NCI-H1436 treated with DMSO at 0.1 percent for 48 hours (cell line): ENCODE measurements at places on chromosomes 3 and 15.
A peak's percentile ranks its signal among the peaks of the same experiment; 100 is the strongest.

- DNase-seq = no peak
These were observed 5.8 kb downstream of the RBMS3 start for GRCh38 chr3:29286478-29287240.

GRCh38 chr3:150365132-150365604 lies 42.9 kb upstream of the TSC22D2 start:
- no peak for DNase-seq

- DNase-seq = no peak
These were observed 311.7 kb upstream of the TLE3 start for GRCh38 chr15:70409388-70409787.

GRCh38 chr15:84599906-84600305 lies 903 bp upstream of the ZSCAN2 start:
- DNase-seq = no peak

DNA sequence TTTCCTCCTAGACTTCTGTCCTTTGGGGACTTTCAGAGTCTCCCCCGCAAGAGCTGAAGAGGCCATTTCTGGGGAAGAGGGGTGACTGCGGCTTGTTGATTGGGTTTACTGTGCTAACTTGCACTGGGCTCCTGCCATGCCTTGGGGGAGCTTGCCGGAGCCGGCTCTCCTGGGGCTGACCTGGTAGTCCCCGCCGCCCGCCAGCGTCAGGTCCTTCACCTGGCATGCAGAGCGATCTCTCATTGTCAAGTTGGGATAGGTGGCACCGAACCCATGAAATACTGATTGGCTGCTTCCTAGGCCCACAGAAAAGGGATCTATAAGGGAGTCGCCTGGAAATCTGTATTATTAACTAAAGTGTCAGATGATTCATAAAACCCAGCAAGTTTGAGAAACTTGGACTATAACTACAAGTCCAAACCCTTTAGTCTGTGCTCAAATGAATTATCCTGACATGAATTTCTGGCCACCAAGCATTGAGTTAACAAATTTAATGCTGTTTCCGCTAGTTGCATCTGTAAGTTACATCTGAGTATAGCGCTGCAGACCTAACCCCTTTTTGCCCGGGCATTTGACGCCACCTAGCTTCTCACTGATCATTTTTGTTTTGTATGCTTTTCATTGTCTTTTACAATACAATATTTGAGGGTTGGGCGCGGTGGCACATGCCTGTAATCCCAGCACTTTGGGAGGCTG lies 607 bp upstream of the IMP3 start:
- DNase-seq = peak; percentile 60

- DNase-seq = no peak
These were observed 10.6 kb downstream of the B4GALT4 start for GRCh38 chr3:119230071-119230470.

- DNase-seq = no peak
These were observed 1.1 kb upstream of the UTS2B start for GRCh38 chr3:191331388-191331787.

DNA sequence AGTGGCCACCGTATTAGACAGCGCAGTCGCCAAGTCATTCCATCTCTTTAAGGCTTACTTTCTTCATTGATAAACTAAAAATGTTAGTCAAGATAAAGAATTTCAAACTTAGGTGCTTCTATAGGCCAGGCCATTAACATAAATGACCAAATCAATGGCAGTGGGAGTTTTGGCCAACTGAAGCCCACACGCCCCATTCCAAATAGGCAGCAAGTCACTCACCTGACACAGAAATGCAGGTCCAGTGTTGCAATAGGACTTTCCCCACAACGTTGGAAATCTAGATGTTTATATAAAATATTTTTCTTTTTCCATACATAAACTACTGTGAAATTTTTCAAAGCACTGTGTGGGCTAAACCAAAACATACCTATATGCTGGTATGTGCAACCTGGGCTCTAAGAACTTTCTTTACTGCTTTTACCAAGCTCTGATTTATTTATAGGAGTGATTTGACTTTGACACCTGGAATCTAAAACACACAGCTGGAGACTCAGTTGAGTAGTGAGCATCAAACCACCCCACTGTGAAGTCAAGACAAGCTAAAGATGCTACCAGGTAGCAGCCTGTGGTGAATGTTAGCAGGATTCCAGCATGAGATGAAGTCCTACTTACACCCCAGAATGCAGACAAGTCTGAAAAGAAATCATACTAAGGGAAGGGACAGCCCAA lies 15.1 kb downstream of the GOLIM4 start:
- no peak for DNase-seq

DNA sequence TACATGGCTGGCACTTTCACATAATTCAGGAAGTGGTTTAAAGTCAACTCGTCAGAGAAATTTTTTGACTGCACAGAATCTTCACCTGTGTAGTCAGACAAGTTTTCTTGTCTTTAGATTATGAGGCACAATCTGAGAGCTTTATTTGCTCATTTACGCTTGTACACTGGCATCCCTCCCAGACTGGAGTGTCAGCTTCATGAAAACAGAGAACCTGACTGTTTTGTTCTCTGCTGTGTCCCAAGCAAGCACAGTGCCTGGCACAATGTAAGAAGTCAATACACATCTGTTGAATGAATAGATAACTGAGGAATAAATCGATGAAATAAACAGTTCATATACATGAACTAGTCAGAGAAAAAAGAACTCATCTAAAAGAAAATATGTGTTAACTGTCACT lies 846.1 kb upstream of the CFAP20DC start:
- DNase-seq = no peak

GRCh38 chr3:105791919-105792786 lies 76.7 kb downstream of the CBLB start:
- DNase-seq = no peak

DNA sequence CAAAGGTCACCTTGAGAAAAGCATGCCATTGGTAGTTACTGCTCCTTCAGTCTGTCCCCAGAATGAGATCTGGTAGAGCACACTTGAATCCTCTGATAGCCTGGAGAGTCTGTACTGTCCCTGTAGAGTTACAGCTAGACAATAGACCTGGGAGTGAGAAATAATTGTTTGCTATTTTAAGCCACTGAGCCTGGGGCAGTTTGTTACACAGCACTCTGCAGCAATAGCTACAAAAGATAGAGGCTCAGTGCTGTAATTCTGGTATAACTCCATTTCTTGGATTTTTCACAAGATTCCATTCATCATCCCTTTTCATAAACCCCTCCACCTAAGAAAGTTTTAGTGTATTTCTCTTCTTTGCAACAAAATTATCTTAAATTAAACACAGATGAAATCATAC lies 242.7 kb upstream of the ARRDC4 start:
- no peak for DNase-seq

DNA sequence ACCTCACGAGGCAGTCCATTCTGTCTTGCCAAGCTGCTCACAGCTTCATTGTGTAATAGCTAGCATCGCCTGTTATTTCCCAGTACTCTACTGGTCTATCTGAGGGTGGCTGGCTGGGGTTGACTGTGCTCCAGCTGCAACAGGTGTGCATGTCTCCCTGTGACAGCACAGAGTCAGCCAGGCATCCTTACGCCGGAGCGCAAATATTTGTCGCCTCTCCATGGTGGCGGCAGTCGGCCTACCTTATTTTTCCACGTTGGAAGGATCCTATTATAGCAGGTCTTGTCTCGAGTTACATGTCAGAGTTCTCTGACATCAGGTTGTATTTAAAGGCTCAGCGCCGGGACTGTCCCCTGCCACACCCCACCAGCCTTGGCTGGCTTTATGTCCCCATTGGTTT lies 307.1 kb downstream of the TLE3 start:
- DNase-seq = no peak

DNA sequence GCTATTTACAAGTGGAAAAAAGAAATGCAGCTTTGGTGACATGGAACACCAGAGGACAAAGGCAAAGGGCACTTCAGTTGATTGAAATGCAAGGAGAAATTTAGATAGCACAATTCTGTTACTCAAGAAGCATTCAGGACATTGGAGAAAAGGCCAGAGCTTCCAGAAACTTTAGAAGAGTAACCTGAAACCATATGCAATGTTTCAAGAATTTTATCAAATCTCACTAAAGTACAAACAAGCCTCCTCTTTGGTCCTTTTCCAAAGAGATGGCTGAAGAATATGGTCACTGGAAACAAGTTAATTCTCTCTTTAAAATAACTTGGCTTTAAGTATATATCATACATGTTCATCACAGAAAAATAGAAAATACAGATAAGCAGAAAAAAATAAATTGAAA lies 14.6 kb upstream of the LMOD3 start:
- DNase-seq = no peak

DNA sequence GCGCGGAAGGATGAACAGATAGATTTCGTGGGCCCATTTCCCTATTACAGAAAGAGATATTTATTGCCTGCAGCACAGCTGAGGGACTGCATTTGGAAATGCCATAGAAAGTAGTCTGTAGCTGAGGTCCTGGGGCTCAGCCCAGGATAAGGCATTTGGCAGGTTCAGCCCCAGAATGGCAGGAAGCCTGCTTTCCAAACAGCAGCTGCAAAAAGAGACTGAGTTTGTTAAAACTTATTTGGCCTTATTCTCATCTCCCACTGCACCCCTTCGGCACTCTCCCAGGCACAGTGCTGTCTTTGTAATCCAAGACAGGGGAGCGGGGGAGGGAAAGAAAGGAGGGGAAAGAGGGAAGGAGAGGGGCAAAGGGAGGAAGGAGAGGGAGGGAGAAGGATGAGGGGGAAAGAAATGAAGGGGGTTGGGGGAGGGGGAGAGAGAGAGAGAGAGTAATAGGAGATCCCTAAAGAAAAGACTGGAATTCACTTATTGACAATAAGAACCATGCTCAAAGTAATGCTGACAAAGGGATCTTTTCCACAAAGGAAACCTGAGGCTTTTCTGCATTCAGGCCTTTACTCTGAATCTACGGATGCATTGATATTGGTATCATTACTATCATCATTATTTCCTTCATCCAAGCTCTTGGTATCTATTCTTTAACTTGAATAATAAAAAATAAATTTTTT lies 94.0 kb upstream of the LRRN1 start:
- no peak for DNase-seq

DNA sequence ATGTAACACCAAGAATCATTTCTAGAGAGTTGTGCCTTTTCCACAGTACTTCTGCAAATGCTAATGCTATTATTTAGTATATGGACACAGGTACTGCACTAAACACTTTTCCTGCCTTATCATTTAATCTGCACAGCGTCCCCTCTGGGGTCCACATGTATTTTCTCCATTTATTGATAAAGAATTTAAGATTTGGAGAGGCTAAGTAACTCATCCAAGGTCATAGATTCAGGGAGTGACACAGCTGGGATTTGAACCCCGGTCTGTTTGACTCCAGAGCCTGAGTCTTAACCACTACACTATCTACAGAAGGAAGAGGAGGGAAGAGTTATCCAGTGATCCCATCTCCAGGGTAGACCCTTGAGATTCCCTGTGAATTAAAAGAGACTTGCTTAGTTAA lies 24.9 kb upstream of the TPRG1 start:
- no peak for DNase-seq

GRCh38 chr3:121167374-121168139 lies 259.6 kb downstream of the STXBP5L start:
- no peak for DNase-seq

- no peak for DNase-seq
These were observed 79.6 kb downstream of the RTP4 start for GRCh38 chr3:187447737-187448136.

DNA sequence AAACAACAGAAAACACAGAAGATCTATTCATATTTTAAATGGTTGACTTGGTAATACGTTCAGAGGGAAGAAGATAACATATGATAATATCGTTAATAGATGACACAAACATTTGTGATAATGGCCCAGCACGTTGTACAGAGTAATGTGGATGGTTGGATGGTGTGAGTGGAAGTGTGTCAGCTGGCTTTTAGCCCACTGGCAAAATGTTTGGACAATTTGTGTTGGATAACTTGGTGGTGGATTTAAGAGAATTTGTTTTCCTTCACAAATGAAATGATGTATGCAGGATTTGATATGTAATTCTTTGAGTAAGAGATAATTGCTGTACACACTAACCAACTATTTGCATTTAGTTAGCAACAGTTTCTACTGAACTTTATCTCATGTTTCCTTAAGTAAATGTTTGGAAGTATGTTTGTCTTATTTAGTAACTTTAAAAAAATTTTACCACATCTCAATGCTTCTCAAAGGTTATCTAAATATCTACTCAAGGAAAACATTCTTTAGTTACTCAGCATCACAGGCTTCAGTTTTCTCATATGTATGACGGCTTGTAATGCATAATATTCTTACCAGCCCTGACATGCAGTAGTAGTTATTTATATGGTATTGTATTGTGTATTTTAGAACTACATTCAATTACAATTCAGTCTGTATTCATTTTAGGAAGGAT lies 328.5 kb upstream of the GOLIM4 start:
- DNase-seq = no peak

GRCh38 chr3:99872923-99873254 lies 55.2 kb downstream of the CMSS1 start:
- no peak for DNase-seq

DNA sequence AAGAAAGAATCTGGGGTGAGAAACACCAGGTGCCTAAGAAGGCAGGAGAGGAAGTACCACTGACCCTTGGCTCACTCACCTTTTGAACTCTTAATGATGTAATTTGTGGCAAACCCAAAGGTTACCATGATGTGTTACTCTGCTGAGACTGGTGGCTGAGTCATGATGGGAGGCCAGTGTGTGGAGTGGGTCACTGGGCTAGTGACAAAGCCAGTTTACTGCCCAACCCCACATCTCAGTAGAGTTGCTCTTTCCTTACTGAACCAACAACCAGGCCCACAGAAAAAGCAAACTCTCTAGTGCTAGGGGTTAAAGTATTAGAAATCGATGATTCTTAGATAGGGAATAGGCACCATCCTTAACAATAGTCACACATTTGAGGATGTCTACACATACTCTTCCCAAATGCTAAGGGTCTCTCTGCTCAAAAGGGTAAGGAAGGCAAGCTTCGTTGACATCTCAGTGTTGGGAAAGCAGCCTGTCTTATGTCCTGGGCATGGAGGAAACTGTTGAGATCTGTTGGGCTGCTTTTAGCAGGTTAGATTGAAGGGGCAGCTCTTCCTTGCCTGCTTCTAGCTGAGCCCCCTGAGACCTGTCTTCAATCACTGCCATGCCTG lies 3.1 kb downstream of the RBP2 start:
- DNase-seq = no peak
